CD4-positive, alpha-beta T cell treated with Interleukin-1 beta for 1 hour (primary cell): ENCODE measurements at places on chromosomes 13 and 19.
A peak's percentile ranks its signal among the peaks of the same experiment; 100 is the strongest.

- no peak for DNase-seq
Measured at GRCh38 chr19:33394006-33394722, 20.7 kb downstream of the CEBPG start.

DNA sequence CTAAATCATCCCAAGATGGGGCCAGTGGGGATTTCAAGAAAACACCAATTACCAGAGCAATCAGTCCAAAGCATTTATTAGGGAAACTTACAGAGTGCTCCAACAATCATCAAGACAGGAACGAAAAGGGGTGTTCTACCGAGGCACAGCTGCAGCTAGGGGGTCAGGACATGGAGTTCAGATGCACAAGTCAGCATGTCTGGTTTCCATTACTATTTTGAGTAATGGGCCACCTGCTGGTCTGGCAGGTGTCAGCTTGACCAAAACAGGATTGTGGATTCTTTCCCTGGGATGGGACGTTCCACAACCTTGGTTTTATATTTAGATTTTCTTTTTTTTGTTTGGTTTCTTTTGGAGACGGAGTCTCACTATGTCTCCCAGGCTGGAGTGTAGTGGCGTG lies 3.9 kb upstream of the UBL5 start:
- no peak for DNase-seq

DNA sequence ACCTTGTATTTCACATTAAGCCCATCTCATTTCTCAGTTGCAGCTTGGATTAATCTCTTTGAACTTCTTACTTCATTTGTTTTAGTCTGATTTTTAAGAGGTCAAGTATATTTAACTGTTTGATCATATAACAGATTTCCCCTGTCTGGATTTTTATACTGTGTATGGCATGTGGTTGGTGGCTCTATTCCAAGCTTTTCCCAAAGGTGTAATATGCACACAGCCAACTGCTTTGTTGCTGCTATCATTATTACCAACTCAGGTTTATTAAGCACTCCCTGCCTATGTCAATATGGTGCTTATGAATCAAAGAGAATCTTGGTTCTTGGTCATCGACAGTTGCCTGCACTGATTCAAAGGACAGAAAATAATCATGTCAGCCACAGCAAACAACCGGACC lies 92.6 kb downstream of the RAP2A start:
- no peak for DNase-seq

DNA sequence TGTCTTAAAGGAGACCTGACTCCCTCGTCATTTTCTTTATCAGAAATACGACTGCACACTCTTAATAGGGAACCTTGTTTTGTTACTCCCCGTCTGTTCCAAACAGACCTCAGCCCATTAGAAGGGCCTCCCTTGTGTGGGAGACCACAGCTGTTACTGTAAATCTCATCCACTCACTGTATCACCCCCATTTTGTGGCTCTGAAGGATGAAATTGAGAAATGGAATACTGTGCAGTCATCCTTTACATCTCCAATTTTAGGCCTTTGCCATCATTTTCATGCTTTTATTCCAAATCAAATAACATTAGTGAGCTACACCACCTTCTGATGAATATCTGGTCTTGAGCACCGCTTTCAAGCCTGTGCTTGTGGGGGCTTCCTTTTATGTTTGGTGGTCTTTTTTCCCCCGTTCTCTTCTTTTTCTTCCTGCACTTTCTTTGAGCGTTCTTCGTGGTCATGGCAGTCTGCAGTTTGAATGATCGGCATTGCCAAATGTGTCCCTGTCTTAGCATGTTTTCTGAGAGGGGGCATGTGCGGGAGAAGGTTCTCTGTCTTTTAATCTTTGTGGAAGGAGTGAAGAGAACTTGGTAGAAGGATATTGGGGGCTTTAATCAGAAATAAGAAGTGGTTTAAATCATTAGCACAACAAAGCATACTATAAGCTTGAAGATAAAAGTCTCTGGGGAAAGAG lies 65.8 kb downstream of the GGACT start:
- no peak for DNase-seq

GRCh38 chr13:109481040-109481439 lies 305.3 kb downstream of the IRS2 start:
- DNase-seq: no peak

- DNase-seq: no peak
Measured at GRCh38 chr13:67554746-67555452, 324.8 kb upstream of the PCDH9 start.

- DNase-seq: no peak
Measured at GRCh38 chr13:112728375-112729126, 38.7 kb downstream of the ATP11A start.

GRCh38 chr19:7862413-7862951 lies 11.7 kb downstream of the PRR36 start:
- peak; percentile 83 for DNase-seq

DNA sequence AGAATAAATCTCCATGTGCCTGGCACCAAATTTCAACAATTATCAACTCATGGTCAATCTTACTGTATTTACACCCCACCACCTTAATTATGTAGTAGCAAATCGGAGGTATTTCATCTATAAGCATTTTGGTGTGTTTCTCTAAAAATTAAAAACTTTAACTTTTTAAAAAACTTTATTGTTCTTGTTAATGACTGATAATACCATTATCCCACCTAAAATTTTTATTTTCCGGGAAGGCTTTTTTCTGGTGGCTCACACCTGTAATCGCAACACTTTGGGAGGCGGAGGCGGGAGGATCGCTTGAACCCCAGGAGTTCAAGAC lies 453 bp upstream of the PDCD2L start:
- DNase-seq: no peak

GRCh38 chr13:41250993-41251392 lies 12.4 kb downstream of the MTRF1 start:
- no peak for DNase-seq

- peak; percentile 81 for DNase-seq
Measured at GRCh38 chr13:41019011-41019487, at the start of gene ELF1. Gene ELF1, minus strand, starts transcription at chr13:41019316. Its CDS starts 37,262 bp downstream, at chr13:40982054.

- DNase-seq: peak; percentile 70
Measured at GRCh38 chr19:51158474-51159129, 16.5 kb downstream of the SIGLEC7 start.
